ENCODE measurements at places on chromosomes 11 and 22.
A peak's percentile ranks its signal among the peaks of the same experiment; 100 is the strongest.

- no peak for DNase-seq
Measured at GRCh38 chr11:40619654-40620053, 839.8 kb downstream of the LRRC4C start.

DNA sequence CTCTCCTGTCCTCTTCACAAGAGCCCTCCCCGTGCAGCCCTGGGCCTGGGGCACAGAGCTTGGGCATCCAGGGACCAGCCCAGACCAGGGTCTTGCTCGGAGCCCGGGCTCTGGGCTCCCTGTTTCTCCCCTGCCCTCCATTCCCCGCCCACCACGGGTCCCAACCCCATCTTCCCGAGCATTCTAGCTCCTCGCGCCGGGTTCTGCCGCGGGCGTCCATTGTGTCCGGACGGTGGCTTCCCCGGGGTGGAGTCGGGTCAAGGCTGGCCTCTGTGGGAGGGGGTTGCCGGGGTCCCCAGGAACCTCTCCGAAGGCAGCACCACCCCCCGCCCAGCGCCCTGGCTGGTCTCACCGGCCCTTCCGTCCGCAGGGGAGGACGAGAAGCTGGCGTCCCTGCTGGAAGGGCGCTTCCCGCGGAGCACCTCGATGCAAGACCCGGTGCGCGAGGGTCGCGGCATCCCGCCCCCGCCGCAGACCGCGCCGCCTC is 18.1 kb upstream of the ACR start:
- DNase-seq = no peak

DNA sequence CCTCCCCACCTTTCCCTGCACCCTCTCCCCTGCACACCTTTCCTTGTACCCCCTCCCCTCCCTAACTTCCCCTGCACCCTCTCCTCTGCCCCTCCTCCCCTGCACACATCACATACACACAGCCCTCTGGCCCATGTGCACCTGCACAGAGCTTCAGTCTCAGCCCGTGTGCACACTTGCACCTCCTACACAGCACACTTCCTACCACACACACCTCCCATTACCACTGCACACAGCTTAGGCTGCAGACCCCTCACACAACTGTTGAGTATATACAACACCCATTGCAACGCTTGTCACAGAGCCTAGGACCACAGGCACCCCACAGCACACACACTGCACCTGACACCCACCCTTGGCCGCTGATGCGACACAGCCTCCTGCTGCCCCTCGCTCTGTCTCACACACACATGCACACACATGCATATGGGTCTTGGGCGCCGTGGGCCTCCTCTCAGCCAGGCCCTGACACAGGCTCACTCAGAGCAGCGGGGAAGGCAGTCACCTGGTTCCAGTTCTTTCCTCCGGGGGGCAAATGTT is 411 bp downstream of the SIGIRR start:
- DNase-seq = no peak

- no peak for DNase-seq
Measured at GRCh38 chr22:37354670-37355069, 72.4 kb downstream of the CYTH4 start.

GRCh38 chr11:109984634-109985289 is 108.4 kb upstream of the ZC3H12C start:
- DNase-seq = no peak

GRCh38 chr11:15055620-15056356 is 17.6 kb upstream of the CALCB start:
- DNase-seq = no peak

DNA sequence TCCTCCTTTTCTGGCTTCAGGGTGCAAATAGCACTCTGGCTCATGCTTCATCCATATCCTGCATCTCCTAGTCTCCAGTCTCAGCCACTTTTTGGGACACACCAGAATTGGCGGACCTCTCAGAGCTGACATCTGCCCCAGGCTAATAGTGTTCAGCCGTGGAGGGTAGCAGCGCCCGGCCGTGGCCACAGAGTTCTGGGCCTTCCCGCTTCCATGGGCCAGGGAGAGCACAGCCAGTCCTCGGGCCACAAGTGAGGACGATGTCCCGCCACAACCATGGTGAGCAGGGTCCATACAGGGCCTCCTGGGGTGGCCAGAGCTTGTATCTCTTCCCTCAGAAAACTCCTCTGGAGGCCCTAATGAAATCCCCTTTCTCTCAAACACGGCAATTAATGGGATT is 26.0 kb downstream of the DKK3 start:
- no peak for DNase-seq

DNA sequence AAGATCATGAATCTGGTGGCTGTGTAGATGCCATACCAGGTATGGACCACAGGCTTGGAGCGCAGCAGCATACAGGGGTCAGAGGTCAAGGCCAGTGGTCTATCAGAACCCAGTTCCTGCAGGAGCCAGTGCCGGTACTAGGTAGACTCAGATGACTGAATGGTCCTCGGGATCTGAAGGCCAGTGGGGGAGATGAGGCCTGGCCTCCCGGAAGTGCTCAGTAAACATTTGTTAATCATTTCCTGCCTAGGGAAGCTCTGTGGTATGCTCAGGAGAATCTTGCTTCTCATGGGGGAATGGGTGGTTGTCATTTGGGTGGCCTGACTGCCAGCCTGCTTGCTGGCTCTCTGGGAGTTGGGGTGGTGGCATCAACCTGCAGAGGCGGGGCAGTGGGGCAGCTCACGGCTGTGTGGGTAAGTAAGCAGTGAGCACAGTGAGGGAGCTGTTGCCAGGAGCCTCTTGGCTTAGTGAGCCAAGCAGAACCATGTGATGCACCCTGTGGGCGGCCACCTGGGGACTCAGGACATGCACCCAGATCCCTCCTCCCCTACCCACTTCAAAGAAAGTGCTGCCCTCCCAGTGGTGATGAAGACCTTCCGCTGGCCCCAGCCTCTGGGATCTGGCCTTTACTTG is 33.0 kb downstream of the PTPRJ start:
- peak; percentile 25 for DNase-seq

DNA sequence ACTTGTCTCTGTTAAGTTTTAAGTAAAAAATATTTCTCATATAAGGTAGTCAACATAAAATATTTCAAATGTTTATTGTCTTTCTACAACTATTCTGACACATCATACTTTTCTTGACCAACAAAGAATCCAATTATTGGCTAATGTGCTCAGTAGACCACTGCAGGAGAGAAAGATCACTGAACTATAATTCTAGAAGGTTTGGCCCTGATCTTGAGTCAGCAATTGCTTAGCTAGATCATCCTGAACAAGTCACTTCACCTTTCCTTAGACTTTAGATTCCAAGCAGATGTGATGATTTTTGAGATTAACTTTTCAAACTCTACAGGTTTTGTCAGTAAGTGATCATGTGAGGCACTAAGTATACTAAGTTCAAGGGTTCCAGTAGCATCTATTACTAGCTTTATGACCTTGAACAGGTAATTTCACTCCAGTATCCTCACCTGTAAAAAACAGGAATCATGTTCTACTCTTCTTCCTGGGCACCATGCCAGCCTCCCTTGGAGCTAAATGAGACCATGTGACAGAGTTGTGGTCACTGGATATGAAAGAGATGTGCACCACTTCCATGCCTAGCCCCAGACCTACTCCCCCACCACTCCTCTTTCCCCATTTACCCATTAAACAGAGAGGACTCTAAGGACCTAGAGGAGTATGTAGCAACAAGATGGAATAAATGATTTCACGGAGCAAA is 17.3 kb downstream of the PGM2L1 start:
- peak; percentile 71 for DNase-seq

DNA sequence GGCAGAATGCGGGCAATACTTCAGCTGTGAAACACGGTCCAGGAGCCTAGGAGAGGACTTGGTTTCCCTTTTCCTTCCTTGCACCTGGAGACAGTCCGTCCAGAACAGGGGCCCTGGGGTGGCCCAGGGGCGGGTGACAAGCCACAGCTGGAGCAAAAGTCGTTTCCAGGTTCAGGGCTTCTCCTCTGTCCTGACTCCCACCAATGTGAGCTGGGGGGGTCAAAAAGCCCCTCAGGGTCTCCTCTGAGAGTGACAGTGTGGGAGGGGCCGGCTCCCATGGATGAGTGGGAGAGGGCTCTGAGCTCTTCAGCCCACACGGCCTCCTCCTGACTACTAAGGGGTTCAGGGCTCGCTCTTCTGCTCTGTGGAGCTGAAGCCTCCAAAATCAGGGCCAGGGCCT is 20.1 kb upstream of the ARFGAP3 start:
- no peak for DNase-seq

DNA sequence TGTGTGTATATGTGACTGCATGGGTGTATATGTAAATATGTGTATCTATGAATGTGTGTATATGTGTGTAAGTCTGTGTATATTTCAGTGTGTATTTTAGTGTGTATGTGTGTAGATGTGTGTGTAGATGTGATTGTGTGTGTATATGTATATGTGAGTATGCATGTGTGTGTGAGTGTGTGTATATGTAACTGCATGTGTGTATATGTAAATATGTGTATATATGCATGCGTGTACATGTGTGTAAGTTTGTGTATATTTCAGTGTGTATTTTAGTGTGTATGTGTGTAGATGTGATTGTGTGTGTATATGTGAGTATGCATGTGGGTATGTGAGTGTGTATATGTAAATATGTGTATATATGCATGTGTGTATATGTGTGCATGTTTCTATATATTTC is 169.9 kb downstream of the MN1 start:
- no peak for DNase-seq

DNA sequence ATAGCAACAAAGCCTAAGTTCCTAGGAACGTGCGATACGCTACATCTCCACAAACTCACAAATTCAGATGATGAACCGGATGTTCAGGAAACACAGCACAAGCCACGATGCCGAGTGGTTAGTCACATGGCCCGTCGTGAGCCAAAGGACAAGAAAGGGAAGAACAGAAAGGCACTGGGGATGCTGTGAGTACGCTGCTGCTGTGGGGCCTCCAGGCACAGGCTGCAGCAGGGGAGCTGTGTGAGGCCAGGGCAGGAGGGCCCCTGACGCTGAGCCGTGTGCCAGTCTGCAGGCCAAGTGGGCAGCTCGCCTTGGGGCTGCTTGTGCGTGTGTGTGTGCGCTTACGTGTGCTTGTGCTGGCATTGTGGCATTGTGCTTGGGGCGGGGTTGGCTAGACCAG is 89.4 kb downstream of the CTTN start:
- DNase-seq = no peak

DNA sequence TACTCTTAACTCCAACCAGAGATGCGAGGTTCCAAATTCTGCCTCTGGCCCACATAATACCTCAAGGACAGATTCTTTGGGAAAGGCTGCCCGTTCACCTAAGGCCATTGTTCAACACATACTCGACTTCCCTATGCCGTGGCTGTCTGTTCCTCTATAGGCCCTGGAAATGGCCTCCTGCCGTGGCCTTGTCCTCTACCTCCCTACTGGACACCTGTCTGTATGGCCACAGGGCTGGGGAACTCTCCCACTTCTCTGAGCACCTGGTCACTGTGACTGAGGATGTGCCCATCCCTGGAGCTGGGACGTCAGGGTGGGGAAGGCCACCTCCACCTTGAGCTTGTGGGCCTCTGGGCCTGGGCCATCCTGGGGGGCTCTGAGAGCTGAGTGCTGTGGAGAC is 340.5 kb upstream of the B3GAT1 start:
- DNase-seq = no peak

DNA sequence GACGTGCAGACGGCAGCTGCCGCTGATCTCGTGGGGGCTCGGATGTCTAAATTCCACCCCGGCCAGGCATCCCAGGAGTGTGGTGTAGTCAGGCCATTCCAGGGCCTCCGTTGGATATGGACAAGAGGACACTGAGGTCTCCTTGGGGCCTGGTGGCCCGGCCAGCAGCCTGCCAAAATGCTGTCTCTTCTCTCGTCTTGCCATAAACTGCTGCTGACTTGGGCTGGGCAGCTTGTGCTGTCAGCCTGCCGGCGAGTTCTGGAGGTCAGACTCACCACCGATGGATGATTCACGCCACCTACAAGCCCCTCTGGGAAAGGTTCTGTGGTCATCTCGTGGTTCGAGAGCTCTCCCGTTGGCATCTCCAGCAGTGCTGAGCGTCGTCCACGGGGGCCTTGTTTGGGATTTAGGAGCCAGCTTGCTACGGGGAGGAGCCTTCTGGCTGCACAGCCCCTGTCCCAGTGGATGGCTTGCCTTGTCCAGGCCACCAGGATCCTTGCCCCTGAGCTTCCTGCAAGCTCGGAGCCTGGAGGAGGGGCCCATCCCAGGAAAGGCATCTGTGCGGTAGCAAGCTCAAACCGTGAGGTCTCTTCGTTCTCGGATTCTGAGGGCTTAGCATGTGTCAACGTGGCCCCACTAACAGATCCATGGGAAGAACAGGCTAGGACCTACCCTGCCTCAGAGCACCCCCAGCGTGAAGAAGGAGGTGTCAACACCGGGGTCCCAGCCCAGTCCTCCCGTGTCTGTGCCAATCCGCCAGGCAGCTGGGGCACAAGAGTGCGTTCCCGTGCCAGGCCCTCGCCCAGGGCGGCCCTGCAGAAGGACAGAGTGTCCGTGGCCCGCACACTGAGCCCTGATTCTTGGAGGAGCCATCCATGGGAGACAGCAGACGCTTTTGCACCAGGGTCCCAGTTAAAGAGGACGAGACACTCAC is 1114.1 kb downstream of the BRD1 start:
- DNase-seq = no peak

- DNase-seq = peak; percentile 86
Measured at GRCh38 chr11:67572747-67573419, 10.7 kb upstream of the GSTP1 start.

DNA sequence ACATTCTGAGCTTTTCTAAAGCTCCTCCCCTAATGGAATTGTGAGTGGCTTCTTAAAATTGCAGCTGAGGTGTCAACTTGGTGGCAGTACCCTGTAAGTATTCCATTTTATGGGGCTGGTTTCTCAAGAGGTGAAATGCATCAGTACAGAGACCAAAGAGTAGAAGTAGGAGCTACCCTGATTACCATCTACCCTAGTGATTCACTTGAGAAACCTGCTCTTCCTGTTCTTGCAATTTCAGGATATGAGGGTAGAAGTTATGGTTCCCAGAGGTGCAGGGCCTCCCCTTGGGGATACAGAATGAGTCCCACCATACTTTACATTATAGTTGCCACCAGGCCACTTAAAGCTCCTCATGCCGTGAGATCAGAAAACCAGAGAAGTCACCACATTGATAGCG is 944.6 kb downstream of the OPCML start:
- no peak for DNase-seq

GRCh38 chr11:57616595-57616994 is 19.1 kb downstream of the SERPING1 start:
- DNase-seq = no peak

DNA sequence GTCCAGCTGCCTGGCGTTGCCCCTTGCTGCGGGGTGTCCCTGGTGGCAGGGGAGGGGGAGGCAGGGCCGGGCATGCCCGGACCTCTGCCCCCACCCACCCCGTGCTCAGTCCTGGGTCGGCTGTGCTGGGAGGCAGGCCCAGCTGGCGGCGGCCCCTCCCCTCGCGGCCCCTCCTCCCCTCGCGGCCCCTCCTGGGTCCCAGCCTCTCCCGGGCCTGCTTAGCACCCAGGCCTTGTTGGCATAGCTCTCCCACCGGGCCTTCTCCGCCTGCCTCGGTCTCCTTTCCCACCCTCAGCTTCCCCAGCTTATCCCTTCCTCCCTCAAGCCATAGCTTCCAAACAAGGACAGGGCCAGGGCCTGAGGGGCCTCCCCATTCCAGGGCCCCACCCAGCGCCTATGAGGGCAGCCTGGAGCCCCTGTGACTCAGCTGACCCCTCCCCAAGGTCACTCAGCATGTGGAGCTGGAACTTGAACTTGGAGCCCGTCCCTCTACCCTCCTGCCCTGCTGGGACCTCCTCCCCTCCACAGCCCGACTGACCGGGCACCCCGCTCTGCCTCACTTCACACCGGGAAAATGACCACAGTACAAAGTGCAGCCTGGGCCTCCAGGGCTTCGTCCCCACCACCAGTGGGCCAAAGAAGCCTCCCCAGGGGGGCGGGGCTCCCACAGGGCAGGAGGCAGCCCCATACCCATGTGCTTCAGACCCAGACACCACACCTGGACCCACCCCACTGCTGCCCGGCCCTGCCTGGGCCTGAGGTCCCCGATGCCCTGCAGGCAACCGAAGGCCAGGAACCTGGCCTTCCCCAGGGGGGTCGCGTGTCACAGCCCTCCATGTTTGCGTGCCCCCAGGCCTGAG is 1.2 kb downstream of the EPS8L2 start:
- no peak for DNase-seq

Data from NCI-H1417 (cell line).